A549 treated with GW870086 at 1 μM for 4 hours (cell line): ENCODE measurements at places on chromosomes 5 and 9. TPM values are rescaled to one million over a fixed set of nuclear protein-coding genes. Genes with fewer than 3 reads are reported as not detected.

DNAH5 gene
- 0.88 to 1.8 TPM (median 1.5 TPM) in 5 replicates for total RNA-seq

PCDHB14 gene
- total RNA-seq = 0.02 to 0.13 TPM (median 0.07 TPM) in 5 replicates

CFAP77 gene
- total RNA-seq = not detected in 5 replicates

STC2 gene
- total RNA-seq = 37.0 to 50.7 TPM (median 39.2 TPM) in 5 replicates

COL5A1 gene
- total RNA-seq = 28.5 to 55.9 TPM (median 48.7 TPM) in 5 replicates

WWC1 gene
- total RNA-seq = 80.3 to 100 TPM (median 90.9 TPM) in 5 replicates

CDKN2A gene
- 0.19 TPM in 1 of 5 replicates, not detected in the others for total RNA-seq

TCF7 gene
- 9.9 to 12.3 TPM (median 11.3 TPM) in 5 replicates for total RNA-seq

CAVIN4 gene
- total RNA-seq = 0.35 to 0.65 TPM (median 0.45 TPM) in 5 replicates

PCDHA1 gene
- total RNA-seq = 0.09 to 0.18 TPM (median 0.15 TPM) in 5 replicates

HNRNPK gene
- 528 to 660 TPM (median 547 TPM) in 5 replicates for total RNA-seq

DDX4 gene
- total RNA-seq = not detected in 5 replicates

CDHR2 gene
- total RNA-seq = 0.06 to 0.33 TPM (median 0.14 TPM) in 4 of 5 replicates, not detected in the other

GABRA6 gene
- total RNA-seq = not detected in 5 replicates

CATSPER3 gene
- total RNA-seq = 0.19 to 0.50 TPM (median 0.37 TPM) in 5 replicates

MCC gene
- total RNA-seq = 0.19 to 0.33 TPM (median 0.20 TPM) in 5 replicates

FOXD1 gene
- 14.7 to 22.1 TPM (median 19.3 TPM) in 5 replicates for total RNA-seq

HTR4 gene
- total RNA-seq = not detected in 5 replicates

NXNL2 gene
- 0.45 to 1.0 TPM (median 0.80 TPM) in 5 replicates for total RNA-seq

ANKDD1B gene
- not detected in 5 replicates for total RNA-seq

FGF18 gene
- 0.90 to 1.8 TPM (median 1.2 TPM) in 5 replicates for total RNA-seq

SHISAL2B gene
- not detected in 5 replicates for total RNA-seq

SPRY4 gene
- 6.8 to 10.0 TPM (median 9.2 TPM) in 5 replicates for total RNA-seq

RASGRF2 gene
- 1.3 to 1.6 TPM (median 1.3 TPM) in 5 replicates for total RNA-seq

SHLD3 gene
- 1.6 to 3.2 TPM (median 2.2 TPM) in 5 replicates for total RNA-seq

CDC20B gene
- 0.09 to 0.21 TPM (median 0.10 TPM) in 4 of 5 replicates, not detected in the other for total RNA-seq

CHSY3 gene
- 0.10 to 0.16 TPM (median 0.13 TPM) in 4 of 5 replicates, not detected in the other for total RNA-seq

FAM151B gene
- 1.2 to 2.9 TPM (median 1.6 TPM) in 5 replicates for total RNA-seq

PRSS3 gene
- total RNA-seq = 12.8 to 18.7 TPM (median 14.2 TPM) in 5 replicates

OTP gene
- 0.06 to 0.13 TPM (median 0.09 TPM) in 4 of 5 replicates, not detected in the other for total RNA-seq

KCTD16 gene
- 0.01 to 0.07 TPM (median 0.03 TPM) in 4 of 5 replicates, not detected in the other for total RNA-seq

SH3TC2 gene
- total RNA-seq = 0.38 to 0.73 TPM (median 0.62 TPM) in 5 replicates

ADRB2 gene
- total RNA-seq = 0.47 to 0.89 TPM (median 0.70 TPM) in 5 replicates

TXNDC8 gene
- not detected in 5 replicates for total RNA-seq

ABO gene
- total RNA-seq = not detected in 5 replicates

TMEM215 gene
- 0.03 TPM in 2 of 5 replicates, not detected in the others for total RNA-seq

ADGRD2 gene
- total RNA-seq = not detected in 5 replicates

MAT2B gene
- total RNA-seq = 35.5 to 48.3 TPM (median 44.6 TPM) in 5 replicates

NIPAL4 gene
- 13.0 to 19.3 TPM (median 16.4 TPM) in 5 replicates for total RNA-seq

FIBCD1 gene
- 11.5 to 18.2 TPM (median 15.7 TPM) in 5 replicates for total RNA-seq
